Activated T-cell treated with anti-CD3 and anti-CD28 coated beads, Interleukin-2, amount 50 U/mL, for 4 hours (primary cell): ENCODE measurements at places on chromosomes 12 and 14. TPM values are rescaled to one million over a fixed set of nuclear protein-coding genes. Genes with fewer than 3 reads are reported as not detected.

STX2 gene
- total RNA-seq = 12.7 TPM

ISCA2 gene
- total RNA-seq = 28.0 TPM

TPPP2 gene
- total RNA-seq = not detected

SYNJ2BP gene
- 3.8 TPM for total RNA-seq

SYNE3 gene
- total RNA-seq = 11.5 TPM

KRT82 gene
- total RNA-seq = not detected

CABP1 gene
- total RNA-seq = 0.18 TPM

SMCO2 gene
- not detected for total RNA-seq

P2RX4 gene
- 21.9 TPM for total RNA-seq
